ELR (cell line): ENCODE measurements at places on chromosomes 7 and 10.

- no peak for DNase-seq
Measured at GRCh38 chr7:75711656-75712514, 26.9 kb downstream of the HIP1 start.

- DNase-seq = no peak
Measured at GRCh38 chr10:103637927-103638557, 144.5 kb downstream of the NEURL1 start.

GRCh38 chr7:114628362-114628761 is 213.7 kb downstream of the FOXP2 start:
- no peak for DNase-seq

DNA sequence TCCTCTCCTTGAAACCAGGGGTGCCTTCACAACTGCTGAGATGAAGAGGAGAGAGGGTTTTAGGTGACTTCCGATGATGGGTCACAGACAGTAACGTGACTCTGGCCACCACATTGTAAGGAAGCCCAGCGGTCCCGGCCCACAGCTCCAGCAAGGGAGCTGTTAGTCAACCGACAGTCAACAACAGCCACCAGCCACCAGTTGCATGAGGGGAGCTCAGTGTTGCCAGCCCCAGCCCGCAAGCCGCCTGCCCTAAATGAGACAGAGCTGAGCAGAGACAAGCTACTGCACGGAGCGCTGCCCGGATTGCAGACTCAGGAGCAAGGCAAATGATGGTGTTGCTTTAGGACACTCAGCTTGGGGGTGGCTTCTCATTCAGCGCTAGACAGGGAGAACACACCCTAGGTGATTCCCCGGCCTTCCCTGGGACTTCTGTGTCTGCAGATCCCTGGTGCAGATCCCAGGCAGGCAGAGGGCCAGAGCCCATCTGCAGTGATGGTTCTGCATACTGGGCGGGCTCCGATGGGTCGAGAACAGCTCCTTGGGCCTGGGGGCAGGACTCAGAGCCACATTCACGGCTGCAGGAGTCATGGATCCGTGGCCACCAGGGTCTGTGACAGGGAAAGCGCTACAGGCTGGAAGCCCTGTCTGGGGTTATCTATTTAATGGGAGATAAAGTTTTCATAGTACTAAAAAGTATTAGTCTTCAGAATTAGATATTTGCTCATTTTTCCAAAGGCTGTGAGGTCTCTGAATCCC is 14.3 kb upstream of the RET start:
- no peak for DNase-seq

DNA sequence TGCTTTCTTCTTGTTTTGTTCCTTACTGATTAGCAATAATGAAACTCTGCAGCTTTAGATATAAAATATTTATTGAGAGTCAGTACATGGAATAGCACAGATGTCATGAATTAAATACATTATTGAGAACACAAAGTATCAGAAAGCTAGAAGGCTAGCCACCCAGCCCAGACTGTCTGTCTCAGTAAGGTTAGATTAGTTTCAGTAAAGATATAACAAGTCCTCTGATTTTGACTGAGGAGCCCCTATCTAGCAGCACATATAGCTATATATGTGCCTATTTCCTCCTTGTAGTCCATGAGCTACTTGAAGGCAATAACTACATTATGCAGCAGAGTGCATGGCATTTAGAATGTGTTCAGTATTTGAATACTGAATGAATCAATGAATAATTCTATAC is 81.3 kb downstream of the NRCAM start:
- no peak for DNase-seq

DNA sequence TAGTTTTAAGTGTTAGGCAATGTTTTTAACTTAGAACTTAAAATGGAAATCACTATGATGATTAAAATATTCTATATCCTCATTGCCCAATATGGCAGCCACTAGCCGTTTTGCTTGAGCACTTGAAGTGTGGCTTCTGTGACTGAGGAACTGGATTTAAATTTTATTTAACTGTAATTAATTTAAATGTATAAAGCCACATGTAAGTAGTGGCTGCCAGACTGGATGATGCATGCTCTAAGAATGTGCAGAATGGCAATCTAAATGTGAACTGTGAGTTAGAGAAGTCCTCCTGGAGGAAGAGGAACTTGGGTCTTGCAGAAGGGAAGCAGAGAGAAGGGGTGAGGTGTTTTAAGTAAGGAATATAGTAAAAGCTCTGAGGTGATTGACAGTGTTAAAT is 451.4 kb downstream of the SUGCT start:
- DNase-seq = peak; percentile 78

DNA sequence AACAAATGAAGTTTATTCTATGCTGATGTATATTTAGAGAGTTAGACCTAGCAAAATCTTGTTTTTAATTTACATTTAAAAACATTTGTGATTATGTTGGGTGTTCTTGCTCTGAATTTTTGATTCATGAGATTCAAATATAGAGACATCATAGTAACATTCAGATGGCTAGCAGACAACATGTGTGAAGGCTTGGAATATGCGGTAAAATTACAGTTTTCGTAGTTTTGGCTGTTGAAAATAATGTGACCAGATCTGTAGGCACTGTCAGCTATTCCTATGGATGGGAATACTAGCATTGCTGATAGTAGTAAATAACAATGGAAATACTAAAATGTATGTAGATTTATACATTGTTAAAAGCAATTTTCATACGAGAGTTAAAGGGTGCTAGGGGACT is 131.9 kb downstream of the KAT6B start:
- DNase-seq = no peak

DNA sequence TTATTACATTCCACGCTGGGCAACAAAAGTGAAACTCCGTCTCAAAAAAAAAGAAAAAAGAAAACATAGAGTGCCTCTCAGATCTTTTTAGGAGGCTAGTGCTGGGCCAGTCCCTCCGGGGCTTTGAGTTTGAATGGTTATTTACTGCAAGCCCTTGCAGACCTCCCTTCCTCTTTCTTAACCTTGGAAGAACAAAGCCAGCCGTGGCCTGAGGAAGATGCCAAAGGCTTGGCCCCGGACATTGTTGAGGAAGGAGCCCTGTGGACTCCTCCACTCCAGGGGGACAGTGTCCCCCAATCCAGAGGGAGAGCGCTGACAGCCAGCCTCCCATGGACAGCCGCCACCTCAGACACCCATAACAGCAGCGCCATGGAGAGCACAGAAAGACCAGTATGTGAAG is 5.0 kb downstream of the TSPAN33 start:
- no peak for DNase-seq

GRCh38 chr10:69747179-69747578 is 54.5 kb upstream of the COL13A1 start:
- no peak for DNase-seq

GRCh38 chr10:65861249-65861648 is 1064.6 kb upstream of the LRRTM3 start:
- peak; percentile 1 for DNase-seq

GRCh38 chr10:124092860-124093773 is at the start of gene CHST15:
Gene CHST15, minus strand, starts transcription at chr10:124093598. Its CDS starts 47,386 bp downstream, at chr10:124046212.
- DNase-seq = peak; percentile 36

DNA sequence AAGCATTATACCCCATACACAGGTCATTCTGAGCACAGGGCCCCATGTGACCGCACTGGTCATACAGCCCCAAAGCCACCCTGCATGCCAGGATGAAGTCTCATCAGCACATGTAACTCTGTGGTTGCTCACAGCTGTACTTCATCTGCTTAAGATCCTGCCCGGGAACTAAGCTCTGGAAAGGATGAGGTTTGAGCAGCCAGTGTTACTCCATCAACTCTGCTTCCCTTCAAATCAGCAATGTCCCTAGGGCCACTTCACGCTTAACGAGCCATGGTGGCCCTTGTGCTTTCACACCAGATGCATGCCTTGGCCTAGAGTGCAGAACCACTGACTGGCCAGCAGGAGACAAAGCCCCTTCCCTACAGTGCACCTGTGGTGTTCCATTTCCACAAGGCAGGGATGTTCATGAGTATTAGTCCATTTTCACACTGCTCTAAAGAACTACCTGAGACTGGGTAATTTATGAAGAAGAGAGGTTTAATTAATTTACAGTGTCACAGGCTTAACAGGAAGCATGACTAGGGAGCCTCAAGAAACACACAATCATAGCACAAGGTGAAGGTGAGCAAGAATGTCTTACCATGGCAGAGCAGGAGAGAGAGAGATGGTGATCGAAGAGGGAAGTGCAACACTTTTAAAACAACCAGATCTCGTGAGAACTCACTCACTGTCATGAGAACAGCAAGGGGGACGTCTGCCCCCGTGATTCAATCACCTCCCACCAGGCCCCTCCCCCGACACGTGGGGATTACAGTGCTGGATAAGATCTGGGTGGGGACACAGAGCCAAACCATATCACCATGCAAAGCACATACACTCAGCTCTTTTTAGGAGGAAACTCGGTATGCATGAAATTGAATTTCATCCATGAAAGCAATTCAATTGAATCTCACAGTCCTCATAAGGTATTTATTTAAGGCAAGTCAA is 149.0 kb upstream of the CDCA7L start:
- DNase-seq = peak; percentile 9

GRCh38 chr7:119105381-119105780 is 880.9 kb downstream of the ANKRD7 start:
- DNase-seq = no peak
